ENCODE measurements at places on chromosomes 2 and 18.

DNA sequence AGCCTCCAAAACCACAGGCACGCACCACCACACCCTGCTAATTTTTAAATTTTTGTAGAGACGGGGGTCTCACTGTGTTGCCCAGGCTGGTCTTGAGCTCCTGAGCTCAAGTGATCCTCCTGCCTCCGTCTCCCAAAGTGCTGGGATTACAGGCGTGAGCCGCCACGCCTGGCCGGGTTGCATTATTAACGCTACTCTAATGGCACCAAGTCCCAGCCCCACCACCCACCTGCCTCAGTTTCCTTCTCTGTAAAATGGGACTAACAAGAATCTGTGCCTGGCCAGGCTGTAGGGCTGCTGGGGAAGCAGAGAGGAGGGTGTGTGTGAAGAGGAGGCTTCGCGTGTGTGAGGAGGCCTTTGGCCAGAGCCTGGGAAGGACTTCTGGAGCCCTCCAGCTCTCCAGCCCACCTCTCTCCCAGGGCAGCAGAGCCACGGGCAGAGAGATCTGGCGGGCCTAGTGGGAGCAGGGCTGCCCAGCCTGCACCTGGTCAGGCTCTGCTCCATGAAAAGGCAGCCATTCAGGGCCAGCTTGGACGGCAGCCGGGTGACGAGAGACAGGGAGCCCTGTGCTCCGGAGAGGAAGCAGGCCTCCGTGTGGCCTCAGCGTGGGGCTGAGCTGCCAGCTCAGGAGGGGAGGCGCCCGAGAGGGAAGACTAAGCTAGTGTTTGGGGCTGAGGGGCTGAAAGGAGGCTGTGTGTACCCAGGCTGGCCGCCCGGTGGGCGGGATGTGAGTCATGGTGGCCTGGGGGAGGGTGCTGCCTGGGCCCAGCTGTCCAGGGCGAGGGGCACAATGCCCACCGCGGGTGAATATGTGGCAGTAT is 7.4 kb upstream of the B3GNT7 start:
- DNase-seq = no peak

DNA sequence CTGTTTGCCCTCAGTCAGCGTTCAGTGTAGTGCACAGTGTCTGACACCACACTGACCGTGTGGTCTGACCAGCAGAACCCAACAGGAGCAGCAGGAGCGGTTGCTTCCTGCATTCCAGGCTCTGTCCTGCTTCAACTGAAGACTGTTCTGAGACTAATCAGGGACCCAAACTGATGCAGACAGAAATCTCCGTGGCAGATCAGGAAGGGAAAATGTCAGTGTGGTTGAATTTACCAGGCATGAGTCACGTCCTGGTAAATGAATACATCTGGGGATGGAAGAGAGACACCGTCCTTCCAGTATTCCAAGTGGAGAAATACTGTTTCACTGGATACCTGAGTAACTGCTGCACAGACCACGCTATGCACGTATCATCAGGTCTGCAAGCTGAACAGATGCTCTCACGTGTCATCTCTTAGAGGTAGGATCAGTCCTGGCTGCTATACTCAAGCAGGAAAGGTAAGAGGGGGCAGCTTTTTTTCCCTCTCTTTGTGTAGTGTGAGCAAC is 223.6 kb upstream of the EPAS1 start:
- DNase-seq = no peak

DNA sequence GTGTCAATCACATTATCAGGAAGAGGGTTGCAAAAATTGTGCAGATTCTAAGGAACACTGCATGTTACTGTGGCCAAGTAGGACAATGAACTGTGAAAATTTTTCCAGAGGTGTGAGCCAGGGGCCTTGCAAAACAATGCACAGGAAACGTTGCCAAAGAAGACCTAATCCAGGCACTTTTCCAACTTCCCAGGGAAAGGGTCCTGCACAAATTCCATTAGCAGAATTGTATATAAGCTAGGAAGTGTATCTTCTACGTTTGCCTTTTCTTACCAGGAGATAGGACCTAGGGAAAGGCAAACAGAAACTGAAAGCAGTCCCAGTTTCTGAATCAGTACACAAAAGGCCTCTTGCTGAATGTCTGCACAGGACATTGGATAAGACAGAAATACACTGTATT is 1888.3 kb upstream of the CELF4 start:
- DNase-seq = no peak

DNA sequence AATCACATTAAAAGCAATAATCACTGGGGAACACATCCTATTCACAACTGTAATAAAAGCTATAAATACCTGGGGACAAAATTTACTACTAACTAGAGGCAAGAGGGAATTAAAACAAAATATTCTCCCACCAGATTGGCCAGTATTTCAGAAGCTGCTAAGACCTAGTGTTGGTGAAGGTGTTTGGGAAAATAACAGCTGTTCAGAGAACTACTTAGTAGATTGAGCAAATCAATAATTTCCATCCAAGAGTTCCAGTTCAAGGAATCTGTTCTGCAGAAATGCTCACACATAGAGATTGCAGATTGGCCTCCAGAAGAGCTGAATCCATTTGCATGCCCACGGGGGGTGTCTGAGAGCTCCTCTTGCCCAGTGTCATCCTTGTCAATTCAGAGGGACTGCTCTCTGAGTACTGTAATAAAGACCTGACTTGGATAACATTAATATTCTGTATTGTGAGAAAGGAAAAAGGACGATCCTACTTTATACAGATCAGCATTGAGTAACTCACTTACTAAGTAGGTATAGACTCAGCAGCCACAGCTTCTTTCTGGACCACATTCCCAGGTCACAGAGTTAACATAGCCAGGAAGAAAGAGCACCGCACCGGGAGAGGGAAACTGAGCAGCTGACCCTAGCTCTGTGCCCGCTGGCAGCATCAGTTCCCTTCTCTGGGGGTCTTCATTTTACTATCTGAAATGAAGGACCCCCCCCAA is 5.6 kb downstream of the TUBB6 start:
- no peak for DNase-seq

DNA sequence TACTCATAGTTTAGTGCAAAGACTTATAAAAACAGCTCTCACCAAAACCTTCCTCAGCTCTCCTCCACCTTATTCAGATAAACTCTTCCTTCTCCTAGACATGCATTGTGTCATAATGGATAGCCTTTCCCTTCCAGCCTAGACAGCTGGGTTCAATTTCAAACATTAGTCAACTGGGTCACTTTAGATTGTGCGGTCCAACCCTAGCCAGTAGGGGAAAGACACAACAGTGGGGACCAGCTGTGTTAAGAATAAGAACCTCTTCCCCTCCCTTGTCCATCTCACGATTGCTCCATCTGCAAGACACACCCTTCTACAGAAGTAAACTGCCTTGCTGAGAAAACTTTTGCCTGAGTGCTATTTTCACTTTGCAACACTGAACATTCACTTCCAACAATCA is 8.5 kb downstream of the PRPF40A start:
- no peak for DNase-seq

Measured in kidney (tissue), 22 donors.